Left colon (tissue), 2 donors: ENCODE measurements at places on chromosomes 13 and 19.

DNA sequence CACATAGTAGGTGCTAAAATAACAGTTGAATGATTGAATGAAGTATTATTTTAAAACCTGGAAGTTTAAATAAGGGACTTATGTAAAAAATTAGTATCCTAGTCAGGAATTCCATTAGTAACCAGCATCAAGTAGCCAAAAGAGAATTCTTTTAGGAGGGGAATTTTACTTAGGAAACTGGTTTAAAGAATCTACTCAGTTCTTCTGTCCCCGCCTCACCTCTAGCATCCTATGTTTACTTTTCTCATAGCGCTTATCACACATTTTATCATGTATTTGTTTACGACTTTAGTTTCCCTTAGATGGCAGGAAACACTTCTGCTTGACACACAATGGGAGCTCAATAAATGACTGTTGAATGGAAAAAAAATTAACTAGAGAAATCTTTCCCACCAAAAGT lies 229.0 kb downstream of the KLF5 start:
- no peak for DNase-seq

DNA sequence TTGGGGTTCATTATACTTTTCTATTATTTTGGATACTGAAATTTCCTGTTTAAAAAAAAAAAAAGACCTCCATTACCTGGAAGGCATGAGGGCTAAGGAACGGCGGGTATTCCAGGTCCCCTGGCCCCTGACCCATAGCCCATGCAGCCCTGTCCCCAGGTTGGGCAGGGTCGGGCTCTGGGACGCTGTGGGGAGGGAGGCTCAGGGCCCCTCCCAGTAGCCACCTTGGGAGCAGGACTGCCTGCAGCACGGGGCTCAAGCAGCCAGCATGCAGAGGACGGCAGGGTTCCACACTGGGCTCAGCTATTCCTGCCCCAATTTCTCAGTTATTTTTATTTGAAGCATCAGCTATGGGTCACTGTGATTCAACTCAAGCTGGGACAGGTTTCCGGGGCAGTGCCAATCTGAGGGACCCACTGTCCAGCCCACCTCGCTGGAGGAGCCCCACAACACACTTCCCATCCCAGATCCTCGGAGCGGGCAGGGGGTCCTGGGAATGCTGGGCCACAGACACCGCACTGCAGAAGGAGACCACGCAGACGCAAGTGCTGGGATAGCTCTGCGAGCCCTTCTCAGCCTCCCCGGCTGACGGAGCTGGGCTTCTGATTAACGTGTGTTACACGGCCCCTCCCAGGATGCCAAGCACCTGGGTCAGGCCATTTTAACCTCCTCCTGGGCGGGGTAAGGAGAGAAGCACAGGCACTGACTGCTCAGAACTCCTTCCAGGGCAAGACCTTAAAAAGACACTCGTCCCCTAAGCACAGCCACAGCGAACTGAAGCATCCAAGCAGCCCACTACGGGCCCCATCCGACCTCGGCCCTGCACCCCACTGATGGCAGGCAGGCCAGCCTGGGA lies 60.1 kb downstream of the PEPD start:
- DNase-seq, result no peak

DNA sequence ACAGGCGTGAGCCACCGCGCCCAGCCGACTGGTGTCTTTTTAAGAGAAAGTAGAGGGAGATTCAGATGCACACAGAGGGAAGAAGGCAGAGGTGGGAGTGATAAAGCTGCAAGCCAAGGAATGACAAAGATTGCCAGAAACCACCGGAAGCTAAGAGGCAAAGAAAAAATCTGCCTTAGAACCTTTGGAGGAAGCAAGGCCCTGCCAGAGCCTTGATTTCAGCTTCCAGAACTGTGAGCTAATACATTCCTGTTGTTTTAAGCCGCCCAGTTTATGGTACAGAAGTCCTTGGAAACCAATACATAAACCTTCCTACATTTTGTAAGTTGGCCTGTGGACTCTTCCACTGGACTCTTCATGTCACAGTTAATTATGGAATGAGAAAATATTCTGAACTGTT lies 71.7 kb upstream of the SOX21 start:
- DNase-seq, result no peak

- DNase-seq, result no peak
Measured at GRCh38 chr13:110680852-110681251, 25.1 kb downstream of the CARS2 start.

DNA sequence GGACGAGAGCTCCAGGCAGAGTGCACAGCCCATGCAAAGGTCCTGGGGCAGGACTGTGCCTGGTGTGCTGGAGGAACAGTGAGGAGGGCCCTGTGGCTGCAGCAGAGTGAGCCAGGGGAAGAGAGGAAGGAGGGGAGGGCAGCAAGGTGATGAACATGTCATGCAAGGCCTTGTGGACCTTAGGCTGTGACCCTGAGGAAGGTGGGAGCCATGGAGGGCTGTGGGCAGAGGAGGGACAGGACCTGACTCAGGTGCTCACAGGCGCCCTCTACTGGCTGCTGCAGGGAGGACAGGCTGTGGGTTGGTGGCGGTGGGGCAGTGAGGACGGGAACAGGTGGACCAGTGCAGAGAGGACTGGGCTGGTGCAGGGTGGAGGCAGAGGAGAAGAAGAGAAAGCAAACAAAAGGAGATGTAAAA lies 170.3 kb downstream of the PTPRS start:
- peak; percentile 31 for DNase-seq

DNA sequence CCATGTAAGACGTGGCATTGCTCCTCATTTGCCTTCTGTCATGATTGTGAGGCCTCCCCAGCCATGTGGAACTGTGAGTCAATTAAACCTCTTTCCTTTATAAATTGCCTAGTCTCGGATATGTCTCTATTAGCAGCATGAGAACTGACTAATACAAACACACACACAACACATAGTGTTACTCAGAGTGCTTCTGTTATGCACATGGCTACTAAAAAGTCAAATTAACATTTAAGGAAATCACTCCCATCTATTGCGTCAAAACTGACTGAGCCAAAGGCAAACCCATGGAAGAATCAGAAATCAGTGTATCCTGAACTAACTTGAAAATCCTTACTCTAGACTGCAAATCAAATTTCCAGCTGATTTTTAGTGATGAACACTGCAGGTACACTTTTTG lies 209.2 kb downstream of the RBM26 start:
- no peak for DNase-seq

DNA sequence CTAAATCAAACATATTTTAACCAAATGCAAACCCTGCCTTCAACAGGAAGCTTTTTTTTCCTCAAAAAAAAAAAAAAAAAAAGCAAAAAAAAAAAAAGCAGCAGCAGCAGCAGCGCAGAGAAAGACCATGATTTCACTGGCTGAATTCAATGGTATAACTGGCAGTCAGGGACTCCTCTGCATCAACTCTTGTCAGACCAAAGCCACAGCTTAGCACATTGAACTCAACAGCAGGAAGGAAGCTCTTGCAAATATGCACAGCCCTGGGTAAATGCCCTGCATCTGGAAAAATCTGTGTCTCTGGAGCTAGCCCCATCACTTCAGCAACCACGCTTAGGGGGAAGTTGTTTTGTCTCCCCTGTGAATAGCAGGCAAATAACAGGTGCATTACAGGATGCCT lies 17.6 kb upstream of the DHRS12 start:
- DNase-seq, result no peak
